ENCODE measurements at places on chromosomes 4 and X. TPM values are rescaled to one million over a fixed set of nuclear protein-coding genes. Genes with fewer than 3 reads are reported as not detected.

- no peak for DNase-seq
Observed at GRCh38 chrX:112056476-112056875, 26.1 kb downstream of the TRPC5 start.

DNA sequence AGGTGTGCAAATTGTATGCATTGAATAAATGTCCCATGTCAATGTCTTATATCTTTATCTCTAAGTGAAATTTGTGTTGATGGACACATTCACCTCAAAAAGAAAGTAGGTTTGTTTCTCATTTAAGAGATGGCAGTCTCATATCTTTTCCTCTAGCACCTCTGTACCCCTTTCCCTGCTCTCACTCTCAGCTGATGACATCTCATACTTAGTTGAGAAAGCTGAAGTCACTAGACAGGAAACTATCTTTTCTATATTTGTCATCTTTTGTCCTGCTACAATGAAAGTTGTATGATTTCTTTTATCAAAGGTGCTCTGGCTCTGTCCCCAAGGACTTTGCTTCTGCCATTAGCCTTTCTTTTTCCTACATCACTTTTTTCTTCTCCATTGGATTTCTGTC, 84.0 kb upstream of the GRPR start:
- no peak for DNase-seq

The ASB9 gene
- 1.1 TPM for total RNA-seq

DNA sequence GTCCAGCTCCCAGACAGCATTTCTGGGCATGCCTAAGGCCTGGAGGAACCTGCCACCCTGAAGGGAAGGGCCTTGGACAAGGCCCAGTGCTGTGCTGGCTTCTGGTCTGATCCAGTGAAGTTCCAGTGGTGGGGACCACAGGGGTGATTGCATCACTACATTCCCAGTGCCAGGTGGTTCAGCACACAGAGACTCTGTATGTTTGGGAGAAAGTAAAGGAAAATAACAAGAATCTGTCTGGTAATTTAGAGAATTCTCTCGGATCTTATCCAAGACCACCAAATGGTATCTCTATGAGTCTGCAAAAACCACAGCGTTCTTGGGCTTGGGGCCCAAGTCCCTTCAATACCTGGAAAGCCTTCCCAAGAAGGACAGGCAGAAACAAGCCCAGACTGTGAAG, 131.8 kb upstream of the MAD2L1 start:
- no peak for DNase-seq

DNA sequence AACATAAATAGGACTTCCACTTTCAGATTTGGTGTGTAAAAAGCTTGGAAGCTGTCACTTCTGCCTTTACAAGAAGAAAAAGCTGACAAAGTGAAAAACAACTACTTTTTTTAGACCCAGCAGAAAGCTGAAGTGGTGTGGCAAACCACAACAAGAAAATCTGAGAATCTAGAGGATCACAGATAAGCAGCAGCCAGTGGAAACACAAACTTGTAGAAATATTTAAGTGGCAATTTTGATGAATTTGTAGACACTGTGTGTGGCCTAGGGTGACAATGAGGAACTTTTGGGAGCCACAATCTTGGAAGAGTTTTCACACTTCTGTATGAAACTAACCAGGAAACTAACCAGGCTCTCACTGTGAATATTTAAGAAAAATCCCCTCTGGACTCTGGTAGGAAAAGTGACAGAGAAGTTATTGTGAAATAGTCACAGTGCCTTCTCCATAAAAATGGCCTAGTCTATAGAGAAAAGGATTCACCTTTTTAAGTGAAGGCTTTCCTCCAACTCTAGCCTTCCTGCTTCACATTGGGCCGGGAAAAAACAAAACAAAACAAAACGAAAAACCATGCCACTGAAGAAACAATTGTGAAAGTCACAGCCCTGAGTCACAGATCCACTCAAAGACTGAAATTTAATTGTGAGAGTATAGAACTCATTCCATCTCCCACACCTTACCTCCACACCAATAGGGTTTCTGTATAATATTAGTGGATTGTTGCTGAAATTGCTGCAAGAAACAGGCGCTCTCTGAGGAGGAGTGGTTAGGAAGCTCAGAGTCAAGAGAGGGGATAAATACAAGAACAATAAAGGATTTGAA, 26.7 kb upstream of the GUCY1A1 start:
- no peak for DNase-seq

The SOX3 gene
- total RNA-seq, result not detected

DNA sequence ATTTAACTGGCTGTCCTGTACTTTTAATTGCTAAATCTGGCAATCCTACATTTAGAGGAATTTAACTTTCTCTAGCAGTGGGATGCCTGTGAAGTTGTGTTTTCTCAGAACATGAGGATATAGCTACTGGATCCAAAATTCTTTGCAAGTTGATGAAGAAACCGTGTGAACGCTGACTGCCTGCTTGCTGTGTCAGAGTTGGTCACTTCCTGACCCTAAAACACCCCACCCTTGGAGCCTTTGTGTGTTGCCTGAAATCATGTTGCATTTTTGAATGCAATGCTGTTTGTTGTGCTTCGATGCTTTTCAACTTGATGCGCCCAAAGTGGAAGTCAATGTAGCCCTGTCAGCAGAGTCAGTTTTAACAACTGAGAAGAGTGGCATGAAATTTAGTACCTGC, 211.2 kb downstream of the ANK2 start:
- DNase-seq, result no peak

Measured in activated CD4-positive, alpha-beta memory T cell treated with anti-CD3 and anti-CD28 coated beads, Interleukin-2, amount 10 ng/mL, durations not matched to agents 7 days and 5 days (primary cell).